M059J (cell line): ENCODE measurements at places on chromosomes 6 and 20. TPM values are rescaled to one million over a fixed set of nuclear protein-coding genes. Genes with fewer than 3 reads are reported as not detected.

Gene C6orf120
- total RNA-seq = 29.4 and 43.4 TPM in 2 replicates

Gene RAD21L1
- 0.39 TPM in 1 of 2 replicates, not detected in the other for total RNA-seq

Gene CST2
- total RNA-seq = not detected in 2 replicates

Gene SSTR4
- total RNA-seq = not detected in 2 replicates

Gene PRICKLE4
- 0.12 and 0.30 TPM in 2 replicates for total RNA-seq

Gene CFAP206
- 2.4 and 2.7 TPM in 2 replicates for total RNA-seq

Gene NOL4L
- total RNA-seq = 10.3 and 14.2 TPM in 2 replicates

Gene DNAH8
- not detected in 2 replicates for total RNA-seq

Gene PERP
- total RNA-seq = 24.2 and 26.9 TPM in 2 replicates

Gene SASH1
- 4.9 and 11.5 TPM in 2 replicates for total RNA-seq

- DNase-seq = no peak
These were observed 126.5 kb upstream of the MAN1A1 start for GRCh38 chr6:119476024-119476423.

DNA sequence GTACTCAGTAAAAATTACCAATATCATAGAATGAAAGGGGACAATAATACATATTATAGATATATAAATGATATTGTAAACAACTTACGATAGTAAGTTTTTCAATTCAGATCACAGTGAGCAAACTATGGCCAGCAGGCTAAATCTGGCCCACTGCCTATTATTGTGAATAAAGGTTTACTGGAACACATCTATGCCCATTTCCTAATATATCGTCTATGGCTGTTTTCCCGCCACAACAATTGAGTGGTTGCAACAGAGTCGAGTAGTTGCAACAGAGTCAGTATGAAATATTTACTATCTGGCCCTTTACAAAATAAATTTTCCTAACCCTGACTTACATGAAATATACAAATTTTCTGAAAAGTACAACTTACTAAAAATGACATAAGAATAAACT is 297.3 kb upstream of the KCNQ5 start:
- no peak for DNase-seq

GRCh38 chr6:10696655-10697054 is 1.9 kb downstream of the PAK1IP1 start:
- DNase-seq = no peak

DNA sequence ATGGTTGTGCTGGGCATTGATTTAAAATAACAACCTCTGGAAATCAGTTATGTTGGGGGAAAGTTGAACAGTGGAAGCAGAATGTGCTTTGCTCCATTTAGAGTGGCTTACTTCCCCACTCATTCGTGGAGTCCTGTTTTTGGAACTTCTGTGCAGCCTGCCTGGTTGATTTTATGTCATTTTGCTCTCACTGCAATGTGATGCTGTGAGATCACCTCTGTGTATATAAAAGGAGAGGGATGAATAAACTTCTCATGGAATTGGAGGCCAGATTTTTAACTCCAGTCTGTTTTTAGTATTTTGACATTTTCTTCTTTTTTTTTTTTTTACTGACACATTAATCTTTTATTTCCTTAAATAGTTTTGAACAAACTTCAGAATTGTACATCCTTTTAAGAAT is 139.0 kb downstream of the FNDC1 start:
- DNase-seq = no peak

GRCh38 chr6:99434702-99435530 is 9.8 kb upstream of the PNISR start:
- peak; percentile 9 for DNase-seq

DNA sequence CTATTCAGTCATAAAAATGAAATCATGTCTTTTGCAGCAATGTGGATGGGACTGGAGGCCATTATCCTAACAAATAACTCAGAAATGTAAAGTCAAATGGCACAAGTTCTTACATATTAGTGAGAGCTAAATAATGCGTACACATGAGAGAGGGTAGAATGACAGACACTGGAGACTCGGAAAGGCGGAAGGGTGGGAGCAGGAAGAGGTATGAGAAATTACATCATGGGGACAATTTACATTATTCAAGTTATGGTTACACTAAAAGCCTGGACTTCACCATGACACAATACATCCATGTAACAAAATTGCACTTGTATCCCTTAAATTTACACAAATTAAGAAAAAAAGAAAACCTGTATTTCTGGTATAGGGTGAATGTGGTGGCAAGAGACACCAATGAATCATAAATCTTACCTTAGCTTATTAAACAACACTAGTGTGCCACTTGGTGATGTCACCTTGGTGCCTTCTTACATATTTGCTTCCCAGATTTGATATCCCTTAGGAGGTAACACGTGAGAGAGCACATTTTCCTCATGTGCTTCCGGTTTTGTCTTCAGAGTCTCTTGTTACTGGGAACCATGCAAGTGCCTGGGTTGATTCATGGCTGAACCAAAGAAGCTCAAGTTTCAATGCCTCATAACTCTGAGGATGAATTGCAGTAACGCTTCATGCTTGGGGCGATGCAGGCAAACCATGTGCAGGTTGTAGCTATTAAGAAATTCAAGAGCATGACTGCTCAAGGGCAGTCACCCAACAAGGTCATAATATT is 84.6 kb downstream of the DCDC2 start:
- DNase-seq = peak; percentile 45

GRCh38 chr6:36357872-36358225 is 21.2 kb upstream of the BNIP5 start:
- DNase-seq = no peak

DNA sequence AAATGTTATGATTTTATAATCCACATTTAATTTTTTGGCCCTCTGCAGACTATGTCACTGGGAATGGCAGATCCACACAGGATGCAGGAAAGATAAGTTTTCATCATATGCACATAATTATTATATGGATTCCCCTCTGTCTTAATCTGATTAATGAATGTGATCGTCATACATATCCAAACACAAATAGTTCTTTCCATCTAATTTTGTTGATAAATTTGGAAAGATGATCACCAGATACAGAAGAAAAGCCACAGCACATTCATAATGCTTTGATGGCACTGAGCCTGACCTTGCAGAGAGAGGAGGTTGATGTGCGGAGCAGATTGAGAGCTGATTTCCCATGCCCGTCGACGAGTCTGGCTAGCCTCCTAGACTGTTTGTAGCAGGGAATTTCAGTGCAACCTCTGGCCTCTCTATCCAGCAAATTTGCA is 471.5 kb downstream of the EPM2A start:
- DNase-seq = no peak

GRCh38 chr6:46380152-46380807 is 111.0 kb downstream of the RCAN2 start:
- no peak for DNase-seq

DNA sequence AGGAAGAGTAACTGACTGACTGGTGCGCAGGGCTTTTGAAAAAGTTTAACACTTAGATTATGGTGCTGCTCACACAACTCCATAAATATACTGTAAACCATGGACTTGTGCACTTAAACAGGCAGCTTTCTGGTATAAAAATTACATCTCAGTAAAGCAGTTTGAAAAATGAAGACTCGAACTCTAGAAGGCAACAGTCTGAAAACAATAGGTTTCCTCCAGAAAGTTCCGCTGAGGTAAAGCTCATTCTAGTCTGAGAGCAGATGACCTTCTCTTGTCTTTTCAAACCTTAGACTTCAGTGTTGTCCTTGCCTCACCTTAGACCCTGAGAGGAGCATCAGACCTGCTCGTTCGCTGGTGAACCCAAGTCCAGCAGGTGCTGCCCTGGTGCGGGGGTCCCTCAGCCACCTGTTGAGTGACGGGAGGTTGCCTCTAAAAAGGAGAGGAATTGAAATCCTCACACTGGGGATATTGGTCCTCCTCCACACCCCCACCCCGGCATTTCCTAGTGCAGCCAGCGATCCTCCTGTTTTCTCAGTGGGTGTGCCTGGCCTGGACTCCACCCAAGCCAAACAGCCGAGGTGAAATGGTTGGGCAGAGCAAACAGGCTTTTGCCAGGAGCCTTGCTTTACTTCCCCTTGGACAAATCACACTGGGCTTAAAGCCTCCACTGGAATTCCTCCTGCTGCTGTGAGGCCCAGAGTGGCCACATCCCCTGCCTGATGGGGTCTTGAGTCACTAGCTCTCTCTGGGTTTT is 14.7 kb upstream of the PYGB start:
- peak; percentile 87 for DNase-seq

DNA sequence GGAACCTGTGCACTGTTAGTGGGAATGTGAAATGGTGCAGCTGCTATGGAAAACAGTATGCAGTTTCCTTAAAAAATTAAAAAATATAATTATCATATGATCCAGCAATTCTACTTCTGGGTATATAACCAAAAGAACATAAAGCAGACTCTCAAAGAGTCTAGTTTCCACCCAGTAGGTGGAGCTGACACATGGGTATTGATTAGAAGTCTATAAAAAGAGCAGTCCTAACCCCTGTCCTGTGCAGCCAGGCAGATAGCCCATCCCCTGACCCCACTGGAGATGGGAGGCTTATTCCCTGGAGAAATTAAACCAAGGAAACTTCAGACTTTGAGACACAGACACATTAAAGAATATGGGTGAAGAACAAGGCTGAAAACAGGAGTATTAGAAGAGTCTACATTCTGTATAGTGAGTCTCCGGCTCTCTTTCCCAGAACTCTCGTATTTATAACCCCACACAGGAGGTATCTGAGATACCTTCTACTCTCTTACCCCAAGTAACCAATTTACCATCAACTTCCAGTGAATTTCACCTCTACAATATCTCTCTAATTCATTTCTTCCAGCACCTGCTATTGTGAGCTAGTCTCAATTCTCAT is 92.3 kb downstream of the SEL1L2 start:
- peak; percentile 27 for DNase-seq
